CD4-positive, alpha-beta T cell treated with Interleukin-1 beta for 1 hour (primary cell): ENCODE measurements at places on chromosomes 6 and 20.

DNA sequence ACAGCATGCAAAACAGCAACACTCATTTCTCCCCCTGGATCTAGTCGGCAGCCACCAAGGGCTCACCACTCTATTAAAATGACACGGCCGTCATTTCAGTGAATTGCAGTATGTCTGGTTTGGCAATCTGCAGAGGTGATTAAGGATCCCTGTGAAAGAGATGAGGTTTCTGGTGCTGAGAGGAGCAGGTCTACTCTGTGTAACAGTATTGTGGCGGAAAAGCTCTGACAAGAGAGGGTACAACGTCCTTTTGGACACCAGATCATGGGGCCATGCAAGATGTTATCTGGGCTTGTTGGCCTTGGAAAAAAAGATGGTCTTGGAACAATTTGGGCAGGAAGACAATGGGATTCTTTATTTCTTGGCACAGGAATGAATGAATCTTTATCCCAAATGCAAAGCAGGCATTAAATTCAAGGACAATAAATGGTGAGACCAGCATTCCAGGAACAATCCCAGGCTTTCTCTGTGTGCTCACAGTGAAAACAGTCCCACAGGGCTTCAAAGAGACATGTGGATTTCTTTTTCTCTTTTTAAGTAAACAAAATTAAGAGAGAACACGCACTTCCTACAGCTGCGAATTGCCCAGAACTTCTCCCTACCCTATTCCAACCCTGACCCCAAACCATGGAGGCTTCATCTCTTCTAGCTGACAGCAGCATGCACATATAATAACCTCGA is 33.7 kb upstream of the ADGRF1 start:
- DNase-seq: no peak

GRCh38 chr6:5084781-5085647 is at the start of gene PPP1R3G:
PPP1R3G (plus strand) TSS chr6:5085341; CDS start chr6:5085486, 145 bp downstream.
- DNase-seq: peak; percentile 10

- DNase-seq: no peak
These were observed 174.7 kb downstream of the TMEM242 start for GRCh38 chr6:157148391-157149323.

DNA sequence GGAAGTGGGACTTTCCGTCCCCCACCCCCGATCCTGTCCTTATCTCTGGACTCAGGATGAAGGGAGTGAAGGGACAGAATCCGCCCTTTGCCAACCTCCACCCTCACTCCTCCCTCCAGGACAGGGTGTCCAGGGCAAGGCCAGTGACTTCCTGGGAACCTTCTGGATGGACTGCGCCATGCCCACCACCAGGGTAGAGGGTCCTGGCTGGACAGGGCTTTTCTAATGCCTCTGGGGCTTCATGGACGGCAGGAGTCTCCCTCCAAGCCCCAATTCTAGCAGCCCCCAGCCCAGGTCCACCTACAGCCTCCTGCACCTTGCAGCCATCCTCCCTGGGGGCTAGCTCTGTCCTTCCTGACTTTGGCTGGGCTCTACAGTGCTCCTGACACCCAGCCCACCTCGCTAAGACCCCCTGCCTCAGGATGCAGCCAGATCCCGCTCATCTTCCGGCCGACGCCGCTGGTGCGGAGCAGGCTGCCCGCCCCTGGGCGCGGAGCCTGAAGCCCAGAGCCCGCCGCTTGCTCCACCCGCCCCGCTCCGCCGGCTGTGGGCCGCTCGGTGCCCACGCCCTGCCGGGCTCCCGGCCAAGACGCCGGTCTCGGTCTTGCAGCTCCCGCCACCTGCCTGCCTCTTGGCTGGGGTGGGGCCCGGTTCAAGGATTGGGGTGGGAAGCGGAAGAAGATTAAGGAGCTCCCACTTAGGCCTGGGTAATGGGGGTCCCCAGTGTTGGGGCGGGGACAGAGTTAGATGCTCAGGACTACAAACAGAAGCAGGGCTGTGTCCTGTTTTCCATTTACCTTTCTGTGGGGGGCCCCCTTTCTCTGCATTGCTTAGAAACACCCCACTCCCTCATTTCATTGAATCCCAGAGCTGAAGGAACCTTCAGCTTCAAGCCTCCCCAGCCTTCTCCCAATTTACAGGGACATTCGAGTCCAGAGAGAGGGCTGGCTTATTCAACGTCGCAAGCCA is 72.8 kb downstream of the MDGA1 start:
- DNase-seq: no peak
